Amygdala (tissue), 56 donors: ENCODE measurements at places on chromosomes 7 and 10.

- DNase-seq = no peak
These were observed 121.8 kb downstream of the CAMK1D start for GRCh38 chr10:12471135-12471534.

DNA sequence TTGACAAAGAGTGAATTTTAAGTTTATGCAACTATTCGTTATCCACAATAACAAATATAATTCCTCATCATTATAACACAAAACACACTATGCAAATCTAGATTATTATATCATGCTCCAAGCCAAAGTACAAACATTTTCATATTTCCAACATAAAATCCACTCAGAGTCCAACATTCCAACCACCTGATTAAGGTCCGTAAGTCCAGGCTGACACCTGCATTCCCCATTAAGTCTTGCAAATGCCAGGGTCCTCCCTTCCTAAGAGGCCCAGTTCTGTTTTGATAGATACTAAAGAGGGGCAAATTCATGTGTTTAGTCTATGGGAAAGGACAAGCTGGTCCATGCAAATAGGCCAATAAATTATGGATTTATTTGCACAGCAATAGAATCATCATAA is 206.1 kb downstream of the POU6F2 start:
- DNase-seq = no peak

- DNase-seq = no peak
These were observed 86.0 kb upstream of the PFKP start for GRCh38 chr10:2981361-2981801.

- DNase-seq = no peak
These were observed 259.7 kb upstream of the FERD3L start for GRCh38 chr7:19404912-19405329.

GRCh38 chr10:1473874-1474273 is 263.5 kb downstream of the ADARB2 start:
- no peak for DNase-seq

DNA sequence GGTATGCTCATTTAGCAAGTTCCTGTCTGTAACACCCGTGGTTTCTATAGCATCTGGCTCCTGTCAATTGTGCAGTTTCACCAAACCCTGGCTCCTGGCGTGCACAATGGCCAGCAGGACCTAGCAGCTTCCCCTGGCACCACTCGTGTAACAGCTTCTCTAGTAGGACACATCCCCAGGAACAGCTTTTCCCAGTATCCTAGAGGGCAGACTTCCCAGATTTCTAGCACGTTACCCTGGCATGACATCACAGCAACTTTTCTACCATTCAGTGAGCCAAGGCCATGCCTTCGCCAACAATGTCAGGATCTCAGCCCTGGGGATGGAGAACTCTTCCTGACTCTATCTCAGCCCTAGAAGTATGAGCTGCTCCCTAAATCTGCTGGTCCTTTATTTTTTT is 6.5 kb downstream of the YME1L1 start:
- DNase-seq = no peak

- DNase-seq = no peak
These were observed 65.3 kb upstream of the ARID5B start for GRCh38 chr10:61835946-61836887.

DNA sequence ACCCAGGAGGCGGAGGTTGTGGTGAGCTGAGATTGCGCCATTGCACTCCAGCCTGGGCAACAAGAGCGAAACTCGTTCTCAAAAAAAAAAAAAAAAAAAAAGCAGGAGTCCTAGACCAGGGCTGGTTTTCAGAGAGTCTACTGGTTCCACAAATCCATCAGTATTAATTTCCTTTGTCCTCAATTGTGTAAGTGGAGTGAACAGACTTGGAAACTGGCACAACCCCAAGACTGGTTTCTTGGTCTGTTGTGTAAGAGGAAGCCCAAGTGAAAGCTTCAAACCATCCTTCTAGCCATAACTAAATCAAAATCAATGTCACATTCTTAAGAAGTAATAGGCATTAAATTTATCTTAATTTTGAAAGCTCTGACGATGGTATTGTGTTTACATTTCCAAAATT is 213.6 kb downstream of the DGKI start:
- no peak for DNase-seq

GRCh38 chr7:116873619-116874018 is 11.2 kb downstream of the CAPZA2 start:
- no peak for DNase-seq

GRCh38 chr7:110677405-110677804 is 413.5 kb upstream of the LRRN3 start:
- DNase-seq = no peak

GRCh38 chr7:120171406-120171805 is 101.6 kb upstream of the KCND2 start:
- no peak for DNase-seq

GRCh38 chr7:69617364-69617763 is 19.1 kb downstream of the AUTS2 start:
- no peak for DNase-seq

GRCh38 chr7:70044064-70044463 is 445.8 kb downstream of the AUTS2 start:
- no peak for DNase-seq

DNA sequence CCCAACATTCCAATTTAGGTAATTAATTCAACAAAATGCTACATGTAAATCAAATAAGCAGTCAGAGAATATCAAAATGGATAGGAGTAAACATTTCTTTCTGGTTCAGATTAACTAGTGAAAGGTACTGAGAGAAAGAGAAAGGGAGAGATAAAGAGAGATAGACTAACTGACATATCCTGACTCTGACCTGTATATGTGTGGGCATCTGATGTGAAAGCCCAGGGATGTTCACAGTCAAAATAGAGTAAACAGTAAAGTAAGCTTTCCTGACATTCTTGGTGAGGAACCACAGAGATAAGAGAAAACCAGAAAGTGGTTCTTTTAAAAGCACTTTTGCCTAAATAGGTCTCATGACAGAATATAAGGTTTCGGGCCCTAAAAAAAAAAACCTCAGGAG is 37.5 kb upstream of the ANK3 start:
- no peak for DNase-seq

- no peak for DNase-seq
These were observed 530.2 kb upstream of the FZD8 start for GRCh38 chr10:36171953-36172940.

GRCh38 chr7:33044401-33044718 is 18.2 kb downstream of the NT5C3A start:
- no peak for DNase-seq

DNA sequence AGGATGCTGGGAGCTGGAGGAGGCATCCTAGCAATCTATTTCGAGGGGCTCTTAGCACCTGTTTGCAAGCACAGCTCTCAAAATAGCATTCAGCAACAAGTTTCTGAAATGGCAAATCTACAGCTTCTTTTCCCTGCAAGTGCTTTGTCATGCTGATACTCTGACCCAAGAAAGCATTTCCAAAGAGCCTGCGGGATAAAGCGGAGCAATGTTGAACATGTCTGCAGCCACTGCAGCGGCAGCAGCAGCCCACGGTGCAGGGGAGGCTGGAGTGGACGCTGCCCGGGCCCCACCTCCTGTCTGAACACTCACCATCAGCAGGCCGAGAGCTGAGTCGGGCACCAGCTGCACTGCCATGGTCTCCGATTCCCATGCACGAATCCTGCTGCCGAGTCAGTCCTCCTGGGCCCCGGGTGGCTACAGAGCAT is 964 bp downstream of the FRMD4A start:
- peak; percentile 3 for DNase-seq

GRCh38 chr7:158763454-158764033 is 58.9 kb upstream of the NCAPG2 start:
- DNase-seq = no peak

- no peak for DNase-seq
These were observed 35.6 kb upstream of the TCF7L2 start for GRCh38 chr10:112914288-112914952.

DNA sequence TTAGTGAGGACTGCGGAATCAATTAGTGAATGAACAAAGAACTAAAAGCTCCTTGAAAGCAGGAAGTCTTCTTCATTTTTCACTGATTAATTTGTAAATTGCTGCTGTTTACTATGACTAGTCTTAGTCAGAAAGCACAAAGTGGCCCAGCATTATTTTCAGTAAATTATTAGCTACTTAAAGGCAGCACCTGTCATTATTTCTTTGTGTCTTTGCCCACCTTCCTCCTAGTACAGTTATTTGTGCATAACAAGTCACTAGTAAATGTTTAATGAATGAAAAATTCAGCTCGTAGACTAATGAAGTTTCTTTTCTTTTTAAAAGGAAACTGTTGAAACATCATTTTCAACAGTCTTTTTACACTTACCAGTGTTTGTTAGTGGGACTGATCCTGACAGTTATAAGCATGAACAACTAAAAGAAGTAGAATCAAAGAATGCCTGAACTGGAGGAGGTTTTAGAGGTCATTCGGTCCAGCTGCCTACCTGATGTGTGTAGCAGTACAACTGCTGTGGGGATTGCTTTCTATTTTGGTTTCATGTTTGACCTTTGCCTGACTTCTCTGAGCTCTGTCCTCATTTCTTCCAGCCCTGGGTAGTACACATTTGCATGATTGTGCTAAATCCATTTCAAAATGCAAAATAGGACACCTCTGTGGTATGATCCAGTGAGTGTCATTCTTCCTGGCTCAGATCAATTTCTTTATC is 140.0 kb upstream of the PHYHIPL start:
- no peak for DNase-seq

- DNase-seq = no peak
These were observed 39.4 kb downstream of the PFKFB3 start for GRCh38 chr10:6242089-6242488.

DNA sequence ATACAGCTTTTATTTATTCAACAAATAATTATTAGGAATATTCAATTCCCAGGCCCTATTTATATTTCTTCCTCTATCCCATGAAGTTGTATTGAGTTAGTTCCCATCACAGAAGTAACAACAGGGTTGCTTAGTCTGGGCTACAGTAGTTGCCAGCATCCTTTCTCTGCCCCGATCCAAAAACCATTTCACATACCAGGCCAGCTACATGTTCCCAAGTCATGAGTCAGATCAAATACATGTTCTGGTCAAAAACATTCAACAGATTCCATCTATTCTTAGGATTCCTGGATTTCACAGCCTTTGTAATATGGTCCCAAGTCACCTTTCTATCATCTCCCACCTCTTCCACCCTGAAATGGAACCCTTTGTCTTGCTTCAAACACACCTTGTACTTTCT is 91.6 kb downstream of the RAB11FIP2 start:
- no peak for DNase-seq

- DNase-seq = no peak
These were observed 33.7 kb upstream of the PLXNA4 start for GRCh38 chr7:132609906-132610520.

DNA sequence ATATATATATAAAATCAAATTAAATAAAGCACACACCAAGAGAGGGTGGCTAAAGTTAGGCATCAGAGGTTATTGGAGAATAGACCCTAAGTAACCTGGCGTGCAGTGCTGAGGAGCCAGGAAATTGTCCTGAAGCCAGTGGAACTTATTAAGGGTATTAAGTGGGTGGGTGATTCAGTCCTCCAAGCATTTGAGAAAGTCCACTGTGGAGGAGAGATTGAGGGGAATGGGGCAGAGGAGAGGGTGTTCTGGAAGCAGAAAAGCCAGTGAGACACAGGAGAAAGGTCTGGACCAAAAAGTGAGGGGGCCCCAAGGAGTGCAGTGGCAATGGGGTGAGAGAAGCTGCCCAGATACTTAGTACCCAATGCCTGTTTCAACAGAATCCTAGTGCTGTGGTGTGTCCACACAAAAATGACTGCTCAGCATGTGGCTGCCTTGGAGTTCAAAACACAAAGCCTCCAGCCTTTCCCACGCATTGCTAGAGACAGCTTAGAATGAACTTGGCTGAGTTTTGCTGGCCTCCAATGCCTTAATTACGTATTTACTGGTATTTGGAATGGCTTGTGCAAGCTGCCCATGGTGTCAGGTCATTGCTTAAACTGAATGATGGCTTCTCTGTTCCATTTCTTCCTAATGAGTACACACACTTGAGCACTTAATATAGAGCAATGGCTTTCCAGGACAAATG is 44.9 kb upstream of the CHST15 start:
- DNase-seq = no peak

DNA sequence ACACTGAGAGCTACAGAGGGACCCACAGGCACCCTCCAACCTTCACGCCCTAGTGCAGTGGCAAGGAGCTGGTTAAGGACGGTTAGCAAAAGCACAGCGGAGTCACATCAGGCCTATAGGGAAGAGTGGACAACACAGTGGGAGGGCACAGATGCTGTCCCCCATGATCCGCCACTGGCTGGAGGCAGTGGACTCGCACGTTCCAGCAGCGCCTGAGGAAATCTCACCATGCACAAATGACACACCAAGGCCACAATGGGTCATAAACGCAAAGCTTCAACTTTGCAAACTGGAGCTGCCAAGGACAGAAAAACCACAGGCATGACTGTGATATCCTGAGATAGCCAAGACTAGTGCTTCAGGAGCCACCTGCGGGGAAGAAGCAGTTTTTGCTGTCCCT is 58.8 kb downstream of the GRB10 start:
- no peak for DNase-seq

DNA sequence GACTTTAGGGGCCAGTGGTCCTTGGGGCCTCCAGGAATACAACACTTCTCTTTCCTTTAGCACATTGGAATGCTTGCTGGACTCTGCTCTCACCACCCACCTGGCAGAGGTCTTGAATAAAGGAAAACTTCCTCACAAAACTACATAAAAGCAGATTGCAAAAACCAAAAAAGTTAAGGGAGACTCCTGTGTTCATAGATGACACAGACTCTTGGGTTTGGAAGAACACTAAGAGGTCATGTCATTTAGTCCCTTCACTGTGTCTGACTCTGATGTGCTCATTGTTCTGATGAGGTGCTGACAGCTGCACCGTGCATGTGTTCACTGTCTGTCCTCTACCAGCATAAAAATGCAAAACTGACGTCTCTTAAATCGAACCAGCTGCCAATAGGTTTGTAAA is 11.4 kb downstream of the BLNK start:
- DNase-seq = no peak

DNA sequence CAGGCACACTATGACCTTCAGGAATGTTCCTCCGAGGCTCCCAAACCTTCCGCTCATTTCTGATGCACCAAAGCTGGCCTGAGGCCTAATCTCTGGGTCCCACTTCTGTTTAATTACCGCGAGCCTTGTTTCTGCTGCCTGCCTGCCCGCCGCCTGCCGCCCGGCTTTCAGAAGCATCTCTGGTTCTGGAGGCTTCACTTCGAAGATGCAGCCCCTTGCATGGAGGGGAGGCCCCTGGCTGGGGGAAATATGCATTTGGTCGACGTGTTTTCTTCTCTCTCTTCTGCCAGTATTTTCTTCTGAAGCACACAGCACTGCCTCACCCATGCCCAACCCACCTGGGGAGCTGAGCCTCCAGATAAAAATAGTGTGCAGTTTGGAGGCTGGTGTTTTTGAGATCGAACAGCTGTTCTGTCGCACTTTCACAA is 166.9 kb downstream of the PAXIP1 start:
- DNase-seq = no peak
